ENCODE measurements at places on chromosomes 1 and 21.

DNA sequence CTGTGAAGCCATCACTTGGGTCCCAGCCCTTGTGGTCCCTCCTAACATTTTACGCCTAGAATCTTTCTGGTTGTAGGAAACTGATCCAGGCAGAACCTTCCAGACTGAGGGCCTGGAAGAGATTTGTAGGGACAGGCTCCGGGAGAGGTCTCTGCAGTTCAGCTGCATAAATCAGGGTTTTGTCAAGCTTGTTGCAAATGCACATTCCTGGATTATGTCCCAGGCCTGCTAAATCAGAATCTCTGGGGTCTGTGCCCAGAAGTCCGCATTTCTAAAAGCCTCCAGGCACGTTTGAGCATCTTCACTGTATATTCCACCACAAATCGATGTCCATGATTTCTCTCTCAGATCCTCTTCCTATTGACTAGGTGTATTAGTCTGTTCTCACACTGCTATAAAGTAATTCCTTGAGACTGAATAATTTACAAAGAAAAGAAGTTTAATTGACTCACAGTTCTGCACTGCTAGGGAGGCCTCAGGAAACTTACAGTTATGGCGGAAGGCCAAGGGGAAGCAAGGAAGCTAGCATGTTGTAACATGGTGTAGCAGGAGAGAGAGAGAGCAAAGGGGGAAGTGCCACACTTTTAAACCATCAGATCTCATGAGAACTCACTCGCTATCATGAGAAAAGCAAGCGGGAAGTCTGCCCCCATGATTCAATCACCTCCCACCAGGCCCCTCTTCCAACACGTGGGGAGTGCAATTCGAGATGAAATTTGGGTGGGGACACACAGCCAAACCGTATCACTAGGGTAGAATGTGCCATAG lies 1.2 kb upstream of the FHAD1 start:
- DNase-seq: no peak

- DNase-seq: peak; percentile 28
These were observed 547 bp downstream of the FOXD2 start for GRCh38 chr1:47438165-47439016.

- no peak for DNase-seq
These were observed 1.1 kb upstream of the COA6 start for GRCh38 chr1:234372011-234372757.

DNA sequence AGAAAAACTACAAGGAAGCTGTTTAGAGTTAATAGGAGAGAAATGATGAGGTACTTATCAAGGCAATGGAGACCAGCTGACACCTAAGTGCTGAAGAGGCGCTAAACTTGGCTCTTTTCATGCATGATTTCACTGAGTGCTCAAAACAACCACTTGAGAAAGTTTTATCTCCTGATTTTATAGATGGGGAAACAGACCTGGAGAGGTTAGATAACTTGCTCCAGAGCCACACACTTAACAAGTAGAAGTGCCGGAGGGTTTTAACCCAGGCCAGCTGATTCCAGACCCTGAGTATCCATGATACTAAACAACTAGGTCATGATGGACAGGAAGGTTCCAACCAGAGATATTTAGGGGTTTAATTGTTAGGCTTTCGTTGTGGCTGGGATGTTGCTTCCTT lies 25.9 kb downstream of the UBE2U start:
- DNase-seq: no peak

DNA sequence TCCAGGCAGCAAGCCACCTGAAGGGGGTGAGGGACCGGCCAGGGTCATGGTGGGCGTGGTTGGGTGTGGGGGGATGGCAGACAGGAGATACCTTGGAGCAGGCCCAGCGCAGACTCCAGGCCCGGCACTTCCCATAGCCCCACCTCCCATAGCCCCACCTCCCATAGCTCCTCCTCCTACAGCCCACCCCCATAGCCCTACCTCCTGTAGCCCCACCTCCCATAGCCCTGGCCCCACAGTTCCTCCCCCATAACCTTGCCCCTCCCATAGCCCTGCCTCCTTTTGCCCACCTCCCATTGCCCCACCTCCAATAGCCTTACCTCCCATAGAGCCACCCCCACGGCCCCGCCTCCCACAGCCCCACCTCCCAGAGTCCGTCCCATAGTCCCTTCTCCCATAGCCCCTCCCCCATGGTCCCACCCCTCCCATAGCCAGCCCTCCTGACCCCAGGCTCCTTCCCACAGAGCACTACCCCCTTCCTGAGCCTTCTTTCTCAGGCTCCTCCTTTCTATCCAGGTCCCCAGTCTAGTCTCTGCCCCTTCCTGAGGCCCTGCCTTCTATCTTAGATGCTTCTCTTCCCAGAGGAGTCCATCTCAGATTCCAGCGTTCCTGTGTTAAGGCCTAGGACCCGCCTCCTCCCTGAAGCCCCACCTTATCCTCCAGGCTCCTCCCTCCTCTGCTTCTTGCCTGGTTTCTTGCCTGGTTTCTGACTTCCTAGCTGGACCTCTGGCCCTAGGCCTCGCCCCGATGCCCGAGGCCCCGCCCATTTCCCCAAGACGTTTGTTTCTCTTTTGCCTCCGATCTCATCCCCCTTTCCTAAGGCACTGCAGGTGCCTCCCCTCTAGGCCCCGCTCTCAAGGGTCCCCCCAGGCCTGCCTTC lies 46.8 kb downstream of the PTPRU start:
- no peak for DNase-seq

- DNase-seq: no peak
These were observed 14.2 kb upstream of the SRSF4 start for GRCh38 chr1:29195881-29196291.

DNA sequence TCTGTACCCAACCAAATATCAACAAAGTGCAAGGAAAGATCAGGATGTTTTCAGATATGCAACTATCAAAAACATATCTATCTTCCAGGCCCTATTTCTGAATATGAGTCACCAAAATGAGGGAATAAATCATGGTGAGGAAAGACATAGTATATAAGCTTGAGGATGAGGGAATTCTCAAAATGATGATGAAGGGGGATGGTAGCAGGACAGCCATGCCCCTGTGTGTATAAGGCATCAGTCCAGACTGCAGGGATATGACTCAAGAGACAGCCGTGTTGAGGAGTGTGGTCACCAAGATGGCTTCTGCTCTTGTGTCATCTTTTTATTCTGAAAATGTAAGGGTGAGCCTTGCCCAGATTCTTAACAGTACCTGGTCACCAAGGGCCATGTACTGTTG lies 4.4 kb upstream of the WDR64 start:
- DNase-seq: no peak

GRCh38 chr21:38277501-38278131 lies 20.8 kb downstream of the KCNJ15 start:
- no peak for DNase-seq

- DNase-seq: no peak
These were observed 154.6 kb downstream of the PLPPR5 start for GRCh38 chr1:98849969-98850636.

DNA sequence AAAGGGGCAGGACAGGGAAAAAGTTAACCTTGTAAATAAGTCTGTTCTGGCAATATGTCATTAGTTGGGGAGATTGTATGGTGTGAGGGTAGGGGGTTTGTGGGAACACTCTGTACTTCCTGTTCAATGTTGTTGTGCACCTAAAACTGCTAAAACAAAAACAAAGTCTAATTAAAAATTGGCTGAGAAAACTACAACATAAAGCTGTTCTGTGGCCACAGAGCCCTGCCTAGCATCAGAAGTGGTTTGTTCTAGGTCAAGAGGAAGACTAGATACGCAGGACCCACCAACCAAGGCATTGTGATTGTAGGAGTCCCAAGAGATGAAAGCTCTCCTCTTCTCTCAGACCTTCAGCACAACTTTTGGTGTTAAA lies 81.0 kb upstream of the LRRC8D start:
- DNase-seq: no peak

GRCh38 chr1:230618537-230618936 lies 23.7 kb upstream of the COG2 start:
- DNase-seq: no peak

DNA sequence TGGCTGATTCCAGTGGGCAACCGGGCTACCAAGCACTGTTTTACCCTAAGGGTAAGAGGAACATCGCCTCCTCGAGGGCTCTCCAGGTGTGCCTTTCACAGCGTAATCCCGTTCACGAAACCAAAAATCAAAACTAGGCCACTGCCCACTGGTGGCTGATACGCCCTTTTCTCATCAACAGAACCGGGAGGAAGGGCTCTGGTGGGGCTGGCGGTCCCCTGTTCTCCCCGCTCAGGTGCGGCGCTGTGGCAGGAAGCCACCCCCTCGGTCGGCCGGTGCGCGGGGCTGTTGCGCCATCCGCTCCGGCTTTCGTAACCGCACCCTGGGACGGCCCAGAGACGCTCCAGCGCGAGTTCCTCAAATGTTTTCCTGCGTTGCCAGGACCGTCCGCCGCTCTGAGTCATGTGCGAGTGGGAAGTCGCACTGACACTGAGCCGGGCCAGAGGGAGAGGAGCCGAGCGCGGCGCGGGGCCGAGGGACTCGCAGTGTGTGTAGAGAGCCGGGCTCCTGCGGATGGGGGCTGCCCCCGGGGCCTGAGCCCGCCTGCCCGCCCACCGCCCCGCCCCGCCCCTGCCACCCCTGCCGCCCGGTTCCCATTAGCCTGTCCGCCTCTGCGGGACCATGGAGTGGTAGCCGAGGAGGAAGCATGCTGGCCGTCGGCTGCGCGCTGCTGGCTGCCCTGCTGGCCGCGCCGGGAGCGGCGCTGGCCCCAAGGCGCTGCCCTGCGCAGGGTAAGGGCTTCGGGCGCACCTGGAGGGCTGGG lies at the start of gene IL6R:
Gene IL6R (plus strand): TSS at position 360 of the 763 bp plus-strand sequence. CDS start 287 bp downstream, at position 647.
- peak; percentile 56 for DNase-seq

DNA sequence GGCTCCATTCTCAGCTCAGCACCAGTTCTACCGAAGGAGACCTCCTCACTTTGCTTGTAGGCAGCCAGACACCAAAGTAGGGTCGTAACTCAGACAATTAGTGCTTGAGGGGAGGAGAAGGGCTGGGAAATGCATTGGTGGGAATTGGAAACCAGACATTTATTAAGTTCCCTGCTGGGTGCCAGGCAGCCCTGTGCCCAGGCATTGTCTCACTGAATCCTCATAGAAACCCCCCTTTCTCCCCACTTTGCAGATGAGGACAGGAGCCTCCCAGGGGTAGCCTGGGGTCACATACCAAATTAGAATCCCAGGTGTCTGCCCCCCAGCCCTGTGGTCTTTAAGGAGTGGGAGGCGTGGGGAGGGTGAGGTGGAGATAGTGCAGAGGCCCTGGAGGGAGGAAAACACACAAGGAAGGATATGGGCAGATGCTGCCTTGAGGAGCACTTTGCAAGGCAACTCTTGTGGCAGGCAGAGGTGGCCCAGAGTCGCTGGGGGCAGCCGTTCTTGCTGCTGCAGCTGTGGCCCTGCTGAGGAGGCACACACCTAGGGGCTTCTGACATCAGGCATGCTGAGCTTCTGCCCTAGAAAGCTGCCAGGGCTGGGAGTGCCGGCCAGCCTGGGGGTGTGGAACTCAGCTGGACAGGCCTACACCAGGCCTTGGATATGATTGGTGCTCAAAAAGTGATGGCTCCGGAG lies 29.4 kb downstream of the CDK18 start:
- no peak for DNase-seq

DNA sequence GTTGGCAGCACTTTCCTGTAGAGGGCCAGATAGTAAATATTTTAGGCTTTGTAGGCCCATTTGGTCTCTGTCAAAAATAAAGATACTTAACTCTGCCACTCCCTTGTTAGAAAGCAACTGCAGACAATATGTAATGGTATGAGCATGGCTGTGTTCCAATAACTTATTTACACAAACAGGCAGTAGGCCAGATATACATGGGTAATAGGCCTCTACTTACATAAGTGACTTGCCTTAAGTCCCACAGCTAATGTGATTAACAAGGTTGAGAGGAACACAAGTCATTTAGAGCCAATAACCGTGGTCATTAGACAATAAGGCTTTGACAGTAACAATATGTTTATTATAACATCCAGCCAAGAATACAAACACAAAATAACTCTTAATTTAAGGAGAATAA lies 17.4 kb downstream of the CCT8 start:
- DNase-seq: no peak

DNA sequence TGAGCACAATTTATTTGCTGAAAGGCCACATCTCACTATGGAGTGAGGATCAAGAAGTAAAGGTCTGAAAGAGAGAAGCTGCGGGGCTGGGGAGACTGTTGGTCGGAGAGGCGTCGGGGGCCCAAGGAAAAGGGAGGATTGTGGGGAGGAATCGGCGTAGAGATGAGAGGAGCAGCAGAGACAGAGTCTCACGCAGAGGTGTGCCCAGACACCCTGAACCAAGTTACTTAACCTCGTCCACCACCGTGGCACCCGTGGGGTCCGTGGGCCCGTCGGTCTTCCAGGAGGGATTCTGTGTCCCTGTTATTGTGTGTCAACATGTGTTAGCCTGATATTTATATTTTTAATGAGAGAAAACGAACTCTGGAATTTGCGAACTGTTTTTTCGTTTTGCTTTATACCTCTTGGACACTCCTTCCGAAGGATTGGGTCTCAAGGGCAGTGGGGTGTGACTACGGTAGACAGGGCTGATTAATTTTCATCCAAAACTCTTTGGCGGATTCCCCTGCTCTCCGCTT lies 3.8 kb upstream of the NBPF1 start:
- no peak for DNase-seq

DNA sequence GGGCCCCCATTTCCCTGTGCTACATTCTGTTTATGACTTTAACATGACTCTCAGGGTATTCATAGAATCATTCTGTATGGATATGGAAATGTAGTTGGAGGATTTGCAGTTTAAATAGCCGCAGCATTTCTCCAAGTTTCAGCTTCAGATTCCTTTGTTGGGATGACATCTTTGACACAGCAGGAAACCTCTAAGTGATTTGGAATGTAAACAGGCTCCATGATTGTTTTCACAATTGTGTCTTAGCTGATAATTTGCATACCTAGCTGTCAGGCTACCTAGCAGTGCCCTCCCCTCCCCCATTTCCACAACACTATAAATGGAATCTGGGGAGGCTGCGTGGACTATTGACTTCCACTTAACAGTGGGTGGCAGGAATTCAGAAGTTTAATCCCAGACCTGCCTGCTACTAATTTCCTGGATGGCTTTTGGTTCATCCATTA lies 290.2 kb downstream of the HLX start:
- DNase-seq: no peak

DNA sequence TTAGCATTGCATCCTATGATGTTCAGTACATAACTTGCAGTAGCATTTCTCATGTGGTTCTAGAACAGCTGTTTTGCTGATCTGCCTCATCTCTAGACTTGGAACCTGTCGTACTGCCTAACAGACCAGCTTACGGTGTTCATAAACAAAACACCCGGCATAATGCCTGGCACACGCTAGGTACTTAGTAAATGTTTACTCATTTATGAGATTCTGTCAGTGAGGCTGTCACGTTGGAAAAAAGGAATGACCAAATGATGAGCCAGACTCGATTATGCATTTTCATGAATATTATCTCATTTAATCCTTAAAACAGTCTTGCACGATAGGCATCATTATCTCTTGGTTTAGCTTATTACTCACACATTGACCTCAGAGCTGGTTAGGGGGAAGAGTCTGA lies 46.4 kb downstream of the CACHD1 start:
- no peak for DNase-seq

DNA sequence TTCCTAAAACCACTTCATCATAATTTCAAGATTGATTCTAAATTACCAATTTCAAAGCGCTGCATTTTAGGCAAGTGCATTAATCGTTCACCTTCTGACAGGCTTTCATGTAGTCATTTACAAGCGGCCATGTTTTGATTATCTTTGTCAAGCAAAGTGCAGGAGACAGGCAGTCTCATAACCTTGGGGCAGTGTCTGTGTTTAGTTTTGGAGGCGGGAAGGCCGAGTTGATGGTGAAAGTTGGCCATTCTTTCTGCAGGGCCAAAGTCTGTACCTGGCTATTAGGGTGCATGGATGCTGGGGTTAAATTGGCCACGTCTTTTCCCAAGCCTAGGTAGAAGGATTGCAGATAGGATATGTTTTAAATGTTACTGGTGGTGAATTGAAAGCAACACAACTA lies 2.9 kb downstream of the AGPAT3 start:
- DNase-seq: no peak

GRCh38 chr1:84257617-84258016 lies 43.9 kb upstream of the SAMD13 start:
- no peak for DNase-seq

All from effector memory CD8-positive, alpha-beta T cell (primary cell).